ENCODE measurements at places on chromosomes 2 and 18.

- DNase-seq, result no peak
These were observed 776.1 kb upstream of the RAB6C start for GRCh38 chr2:129203331-129203730.

DNA sequence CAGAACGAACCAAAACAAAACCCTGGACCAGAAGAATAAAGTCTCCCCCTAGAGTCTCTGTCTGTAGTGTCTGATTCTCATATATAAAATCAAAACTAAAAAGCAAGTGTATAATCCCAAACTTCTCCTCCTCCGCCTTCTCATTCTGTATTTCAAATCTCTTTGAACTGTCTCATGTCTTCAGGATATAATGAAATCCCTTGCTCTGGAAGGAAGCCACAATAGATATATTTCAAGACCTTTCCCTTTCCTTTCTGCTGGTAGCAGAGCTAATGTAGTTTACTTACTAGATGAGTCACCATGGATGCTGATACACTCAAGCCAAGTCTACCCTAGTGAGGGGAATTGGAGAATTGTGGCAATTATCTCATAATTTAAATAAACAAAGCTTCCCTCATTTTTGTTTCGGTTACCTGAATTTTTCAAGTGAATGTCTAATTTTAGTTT is 33.5 kb upstream of the CCDC93 start:
- no peak for DNase-seq

- DNase-seq, result no peak
These were observed 7.1 kb downstream of the C2orf92 start for GRCh38 chr2:97676620-97677019.

- DNase-seq, result no peak
These were observed 37.1 kb downstream of the RNF152 start for GRCh38 chr18:61855449-61856378.

GRCh38 chr2:144452989-144453336 is 67.0 kb downstream of the ZEB2 start:
- no peak for DNase-seq

DNA sequence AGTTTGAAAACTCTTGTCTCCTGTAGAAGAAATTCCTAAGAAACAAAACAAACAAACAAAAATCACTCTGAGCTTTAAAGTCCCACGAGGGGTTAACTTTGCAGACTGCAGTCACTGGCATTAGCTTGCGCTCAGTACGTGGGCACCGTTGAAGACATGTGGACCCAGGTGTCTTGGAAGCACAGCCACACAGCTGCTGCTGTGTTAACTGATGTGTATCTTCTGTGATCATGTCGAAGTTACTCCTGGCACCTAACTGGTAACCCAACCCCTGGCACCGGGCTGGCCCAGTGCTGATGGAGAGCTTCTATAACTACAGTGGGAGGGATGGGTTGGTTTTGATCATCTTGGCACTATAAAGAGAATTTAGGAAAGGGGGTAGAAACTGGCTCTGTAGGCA is 51.6 kb upstream of the FHL2 start:
- no peak for DNase-seq

Data from NCI-H1694 treated with DMSO at 0.1 percent for 48 hours (cell line).